ENCODE measurements at places on chromosomes 7 and 10.
A peak's percentile ranks its signal among the peaks of the same experiment; 100 is the strongest.

GRCh38 chr7:112789817-112790585 is at the start of gene TMEM168:
TSS of gene TMEM168 (minus strand) at chr7:112790393. CDS start at chr7:112784825, 5,568 bp downstream.
- DNase-seq: peak; percentile 93

- DNase-seq: no peak
These were observed 225.5 kb upstream of the TCF7L2 start for GRCh38 chr10:112724404-112724991.

DNA sequence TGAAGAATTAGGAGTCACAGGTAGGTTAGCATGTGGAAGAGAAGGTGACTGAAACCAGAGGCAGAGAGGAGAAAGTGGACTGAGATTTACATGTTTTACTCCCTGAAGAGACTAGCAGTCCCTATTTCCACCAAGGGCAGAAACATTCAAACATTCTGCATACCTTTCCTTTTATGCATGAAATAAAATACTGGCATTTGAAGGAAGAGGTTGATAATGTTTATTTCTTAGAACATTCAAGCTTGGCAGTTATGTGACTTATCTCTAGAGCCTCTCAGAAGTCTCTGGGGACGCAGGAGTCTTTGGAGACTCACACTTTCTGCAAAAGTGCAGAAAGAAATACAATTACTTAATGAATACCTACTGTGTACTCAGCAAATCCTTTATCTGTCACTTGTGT is 507.1 kb upstream of the C7orf33 start:
- no peak for DNase-seq

- DNase-seq: no peak
These were observed 185.3 kb upstream of the PCLO start for GRCh38 chr7:83347945-83348444.

Data from NCI-H1417 (cell line).